ENCODE measurements at places on chromosomes 12 and 14.

GRCh38 chr14:99393059-99393655 lies 87.5 kb downstream of the SETD3 start:
- DNase-seq, result peak; percentile 25

- no peak for DNase-seq
Measured at GRCh38 chr14:56514663-56515371, 64.8 kb upstream of the TMEM260 start.

DNA sequence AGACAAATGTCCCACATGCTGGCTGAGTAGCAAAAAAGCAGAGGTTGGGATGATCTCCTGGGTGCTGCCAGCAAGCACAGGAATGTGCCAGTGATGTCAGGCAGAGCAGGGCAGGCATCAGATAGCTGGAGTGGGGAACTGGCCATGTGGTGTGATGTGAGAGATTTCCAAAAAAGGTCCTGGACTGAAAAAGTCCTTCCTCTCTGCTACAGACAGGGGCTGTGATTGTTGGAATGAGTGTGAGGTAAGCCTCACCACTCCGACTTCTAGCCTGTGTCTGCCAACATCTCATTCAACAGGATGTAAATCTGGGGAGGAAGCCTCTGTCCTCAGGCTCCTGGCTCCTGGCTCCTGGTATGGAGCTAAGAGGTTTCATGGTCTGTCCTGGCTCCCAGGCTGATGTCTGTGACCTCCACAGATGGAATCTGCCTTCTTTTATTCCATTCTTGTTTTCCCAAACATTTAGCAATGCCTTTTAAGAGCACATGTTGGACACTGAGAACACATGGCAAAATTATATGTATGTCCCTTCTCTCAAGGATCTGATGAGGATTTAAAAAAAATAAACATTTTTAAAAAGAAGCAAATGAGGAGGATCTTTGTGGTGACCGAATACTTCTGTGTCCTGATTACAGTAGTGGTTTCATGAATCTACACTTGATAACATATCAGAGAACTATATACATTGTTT lies 50.1 kb upstream of the STK38L start:
- no peak for DNase-seq

DNA sequence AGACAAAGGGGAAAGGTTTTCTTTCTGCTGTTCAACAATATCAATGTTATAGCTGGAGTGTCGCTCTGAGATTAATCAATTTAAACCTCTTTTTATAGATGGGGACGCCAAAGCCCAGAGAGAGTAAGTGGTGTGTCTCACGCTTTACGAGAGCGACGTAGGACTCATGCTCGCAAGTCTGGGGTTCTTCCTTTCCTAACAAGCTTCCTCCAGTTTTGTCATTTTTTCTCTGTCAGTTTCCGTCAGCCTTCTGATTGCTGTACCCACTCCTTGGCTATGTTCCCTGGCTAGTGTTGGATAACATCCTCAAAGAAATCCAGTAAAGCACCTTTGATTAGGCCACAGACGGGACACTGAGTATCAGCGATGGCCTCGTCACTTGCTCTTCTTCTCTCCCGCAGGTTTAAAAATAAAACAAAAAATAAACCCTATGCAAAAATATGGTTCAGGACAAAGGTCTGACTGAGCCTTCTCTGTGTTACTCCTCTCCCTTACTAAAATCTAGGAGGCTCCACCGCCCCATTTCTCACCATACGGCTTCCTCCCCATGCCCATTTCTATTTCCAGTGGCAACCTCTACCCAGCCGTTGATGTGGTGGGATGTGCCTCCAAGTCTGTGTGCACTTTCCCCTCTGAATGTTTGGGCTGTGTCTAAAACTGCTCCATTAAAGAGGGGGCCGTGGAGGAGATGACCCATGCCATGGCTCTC lies 172.7 kb upstream of the PARP11 start:
- no peak for DNase-seq

DNA sequence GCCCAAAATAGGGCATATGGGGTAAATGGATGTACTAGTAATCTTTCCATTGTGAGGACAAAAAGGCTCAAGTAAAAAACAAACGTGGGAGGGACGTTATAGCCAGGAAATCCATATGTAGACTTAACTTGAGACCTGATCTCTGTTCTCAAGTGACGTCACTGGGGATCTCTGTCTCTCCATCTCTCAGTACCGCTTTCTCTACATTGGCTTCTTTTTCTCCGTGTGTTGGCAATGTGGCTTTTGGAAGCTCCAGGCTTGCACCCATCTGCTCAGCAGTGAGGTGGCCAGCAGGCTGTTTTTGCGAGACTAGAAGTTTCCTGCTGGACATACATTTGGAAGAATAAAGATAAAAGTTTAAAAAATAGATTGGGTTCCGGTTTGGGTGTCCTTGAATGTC lies 66.0 kb upstream of the NRXN3 start:
- DNase-seq, result no peak

GRCh38 chr14:30974628-30975027 lies 50.8 kb upstream of the AP4S1 start:
- no peak for DNase-seq

GRCh38 chr12:69047990-69048389 lies 115.0 kb upstream of the CPM start:
- DNase-seq, result no peak

DNA sequence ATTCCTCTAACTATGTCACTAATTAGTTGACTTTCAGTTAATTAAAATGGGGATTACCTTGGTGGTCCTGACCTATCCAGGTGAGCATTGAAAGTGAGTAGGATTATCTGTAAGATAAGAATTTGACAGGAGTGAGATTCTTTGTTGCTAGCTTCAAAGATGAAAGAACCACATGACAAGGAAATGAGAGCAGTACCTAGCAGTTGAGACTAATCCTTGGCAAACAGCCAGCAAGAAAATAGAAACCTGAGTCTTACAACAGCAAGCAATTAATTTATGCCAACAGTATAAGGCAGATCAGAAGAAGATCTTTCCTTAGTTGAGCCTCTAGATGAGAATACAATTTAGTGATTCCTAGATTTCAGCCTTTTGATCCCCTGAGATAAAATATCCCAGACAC lies 1058.4 kb downstream of the LRFN5 start:
- DNase-seq, result no peak

DNA sequence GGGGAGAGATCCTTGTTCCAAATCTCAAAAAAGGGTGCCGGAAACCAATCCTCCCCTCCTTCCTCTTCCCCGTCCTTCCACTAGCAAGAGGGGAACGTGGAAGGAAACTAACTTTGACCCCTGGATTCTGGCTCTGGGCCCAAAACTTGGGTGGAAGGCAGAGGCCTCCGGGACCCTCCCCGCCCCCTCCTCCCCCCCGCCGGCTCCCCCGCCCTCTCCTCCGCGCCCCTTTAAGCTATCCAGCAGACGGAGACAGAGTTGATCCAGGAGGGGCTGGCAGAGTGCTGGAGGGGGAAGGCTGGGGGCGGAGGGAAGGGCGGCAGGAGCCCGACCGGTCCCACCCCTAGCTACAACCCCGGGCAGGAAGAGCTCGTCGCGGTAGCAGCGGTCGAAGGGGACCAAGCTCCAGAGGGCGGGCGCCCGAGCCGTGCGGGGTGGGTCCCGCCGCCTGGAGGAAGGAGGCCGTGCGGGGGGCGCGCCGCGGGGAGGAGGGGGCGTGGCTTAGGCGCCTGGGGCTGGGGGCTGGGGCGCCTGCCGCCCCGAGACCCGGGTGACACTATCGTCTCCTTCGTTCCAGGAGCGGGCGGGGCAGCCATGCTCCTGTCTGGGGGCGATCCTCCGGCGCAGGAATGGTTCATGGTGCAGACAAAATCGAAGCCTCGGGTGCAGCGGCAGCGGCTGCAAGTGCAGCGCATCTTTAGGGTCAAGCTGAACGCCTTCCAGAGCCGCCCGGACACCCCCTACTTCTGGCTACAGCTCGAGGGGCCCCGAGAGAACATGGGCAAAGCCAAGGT lies at the start of gene NYNRIN:
NYNRIN (plus strand) TSS at position 351 of the 794 bp plus-strand sequence; CDS start at position 595, 244 bp downstream.
- DNase-seq, result peak; percentile 47

DNA sequence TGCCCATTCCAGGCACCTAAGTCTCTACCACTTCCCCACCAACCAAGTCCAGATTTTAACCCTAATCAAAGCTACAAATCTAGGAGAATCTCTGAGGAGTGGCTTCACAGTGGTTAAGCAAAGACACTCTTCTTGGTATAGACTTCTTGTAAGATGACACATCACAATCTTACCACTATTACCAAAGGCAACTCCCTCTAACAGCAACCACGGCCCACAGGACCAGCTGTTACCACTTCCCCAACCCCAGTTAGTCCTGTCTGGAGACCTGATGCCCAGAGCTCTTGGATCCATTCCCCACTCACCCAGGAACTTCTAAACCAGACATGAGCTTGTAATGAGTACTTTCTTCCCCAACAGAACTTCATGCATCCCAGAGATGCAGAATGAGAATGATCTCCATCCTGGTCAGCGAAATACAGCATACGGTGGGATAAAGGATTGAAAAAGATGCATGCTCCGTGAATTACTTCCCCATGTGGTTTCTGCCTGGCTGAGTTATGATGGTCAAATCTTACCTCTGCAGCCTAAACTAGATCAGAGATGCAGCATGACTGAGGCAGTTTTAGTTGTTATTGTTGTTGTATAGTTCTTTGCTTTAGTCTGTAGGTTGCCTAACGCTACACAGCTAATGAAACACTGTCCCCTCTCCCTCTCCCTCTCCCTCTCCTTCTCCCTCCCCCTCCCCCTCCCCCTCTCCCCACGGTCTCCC lies 87.7 kb upstream of the FOXN3 start:
- peak; percentile 10 for DNase-seq

DNA sequence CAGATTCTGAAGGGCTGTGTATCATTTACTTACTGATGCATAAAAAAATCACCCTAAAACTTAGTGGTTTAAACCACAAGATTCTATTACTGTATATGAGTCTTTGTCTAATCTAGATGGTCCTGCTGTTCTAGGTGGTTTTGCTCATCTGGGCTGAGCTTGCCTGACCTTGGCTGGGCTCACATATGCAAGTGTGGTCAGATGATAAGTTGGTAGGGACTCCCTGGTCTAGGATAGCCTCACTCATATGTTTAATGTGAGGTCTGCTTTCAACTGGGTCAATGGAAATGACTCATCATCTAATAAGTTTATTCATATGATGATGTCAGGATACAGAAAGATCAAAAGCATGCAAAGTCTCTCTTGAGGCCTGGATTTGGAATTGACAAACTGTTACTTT lies 887.8 kb downstream of the TRHDE start:
- DNase-seq, result no peak

DNA sequence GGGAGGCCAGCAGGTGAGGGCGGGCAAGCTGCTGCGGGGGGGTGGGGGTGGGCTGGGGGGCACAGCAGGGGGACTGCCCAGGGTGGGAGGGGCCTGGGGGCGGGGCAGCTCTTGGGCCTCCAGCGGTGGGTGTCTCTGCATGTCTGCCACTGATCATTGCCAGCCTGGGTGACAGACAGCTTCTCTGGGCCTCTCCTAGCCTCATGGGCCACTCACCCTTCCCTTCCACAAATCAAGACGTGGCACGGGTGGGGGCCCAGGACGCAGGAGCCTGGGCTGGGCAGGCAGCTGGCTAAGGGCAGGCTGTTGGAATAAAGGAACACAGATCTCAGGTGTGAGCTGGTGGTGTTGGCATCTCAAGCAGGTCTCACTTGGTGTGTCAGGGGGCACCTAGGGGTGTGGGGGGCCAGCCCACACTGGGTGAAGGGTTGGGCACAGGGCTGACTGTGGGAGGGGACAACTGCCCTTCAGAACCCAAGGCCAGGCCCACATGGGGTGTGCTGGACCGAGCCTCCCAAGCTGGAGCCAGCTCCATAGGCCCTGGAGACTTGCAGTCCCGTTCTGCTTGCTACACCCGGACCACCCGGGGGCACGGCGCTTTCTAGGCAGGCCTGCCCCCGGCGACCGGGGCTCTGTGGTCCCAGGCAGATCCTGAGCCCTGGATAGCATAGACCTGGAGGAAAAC lies 3.0 kb downstream of the TEDC1 start:
- no peak for DNase-seq

- peak; percentile 28 for DNase-seq
Measured at GRCh38 chr12:57755454-57756372, 810 bp downstream of the MARCHF9 start.

DNA sequence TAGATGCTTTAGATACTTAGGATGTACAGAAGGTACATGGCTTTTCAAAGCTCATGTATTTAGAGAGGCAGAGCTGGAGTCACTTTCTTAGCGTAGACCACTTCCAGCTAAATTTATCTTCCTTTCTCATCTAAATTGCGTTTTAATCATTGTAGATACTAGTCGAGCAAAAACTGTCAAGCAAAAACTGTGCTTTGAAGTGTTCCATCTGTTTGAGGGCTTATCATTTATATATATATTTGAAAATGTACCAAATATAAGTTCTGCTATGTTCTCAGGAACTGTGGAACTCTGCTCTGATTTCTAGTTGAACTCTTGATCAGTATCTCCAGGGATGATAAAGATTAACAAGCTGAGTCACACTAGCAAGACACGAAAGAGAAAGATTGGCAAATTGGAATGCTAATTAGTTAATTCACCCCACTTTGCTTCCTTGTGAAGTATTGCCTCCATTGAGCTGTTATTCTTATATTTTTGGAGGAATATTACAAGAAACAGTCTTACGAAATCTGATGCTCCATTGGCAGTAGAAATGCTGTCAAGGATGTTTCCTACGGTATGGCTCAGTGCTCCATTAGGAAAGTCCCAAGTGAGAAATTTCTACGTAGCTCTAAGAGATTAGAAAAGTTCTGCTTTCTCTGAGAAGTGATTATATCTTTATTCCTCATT lies 310.7 kb downstream of the AEBP2 start:
- DNase-seq, result no peak

- DNase-seq, result no peak
Measured at GRCh38 chr12:1829306-1829900, 9.0 kb downstream of the LRTM2 start.

DNA sequence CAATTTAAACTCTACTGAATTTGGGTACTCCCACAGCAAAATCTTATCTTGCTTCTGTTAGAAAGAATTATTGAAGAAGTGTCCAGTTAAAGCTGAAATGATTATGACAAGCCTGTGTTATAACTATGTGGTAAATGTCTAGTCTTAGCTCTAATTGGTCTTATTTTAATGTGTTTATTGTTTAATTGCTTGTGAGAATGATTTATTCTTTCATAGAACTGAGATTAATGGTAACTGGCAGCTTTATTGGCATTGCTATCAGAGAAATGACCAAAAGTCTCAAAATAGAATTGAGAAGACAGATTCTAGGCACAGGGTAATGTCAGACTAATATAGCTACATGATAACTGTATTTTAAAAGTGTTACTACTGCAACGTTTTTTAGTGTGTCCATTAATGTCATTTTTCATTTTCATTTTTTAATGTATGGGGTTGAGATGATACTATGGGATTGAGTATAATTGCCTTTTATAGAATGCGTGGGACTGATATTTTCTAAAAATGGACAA lies 458.7 kb downstream of the AEBP2 start:
- DNase-seq, result no peak

DNA sequence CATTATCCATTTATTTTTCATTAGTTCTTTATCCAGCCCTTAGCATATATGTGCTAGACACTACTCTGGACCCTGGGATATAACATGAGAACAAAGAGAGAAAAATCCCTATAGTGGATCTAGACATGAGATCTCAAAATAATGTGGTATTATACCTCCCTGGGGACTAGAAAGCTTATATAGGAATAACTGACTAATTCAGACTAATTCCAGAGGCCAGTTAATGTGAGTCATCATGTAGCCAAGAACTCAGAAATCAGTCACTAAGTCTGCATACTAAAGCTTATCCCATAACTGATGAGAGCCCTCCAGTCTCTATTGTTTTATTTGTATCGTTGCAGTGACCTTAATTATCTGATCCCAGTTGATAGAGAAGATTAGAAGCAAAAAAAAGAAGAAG lies 267.1 kb upstream of the RGS6 start:
- no peak for DNase-seq

All from G401 (cell line).